ENCODE measurements at places on chromosomes 13 and 19.
A peak's percentile ranks its signal among the peaks of the same experiment; 100 is the strongest.

DNA sequence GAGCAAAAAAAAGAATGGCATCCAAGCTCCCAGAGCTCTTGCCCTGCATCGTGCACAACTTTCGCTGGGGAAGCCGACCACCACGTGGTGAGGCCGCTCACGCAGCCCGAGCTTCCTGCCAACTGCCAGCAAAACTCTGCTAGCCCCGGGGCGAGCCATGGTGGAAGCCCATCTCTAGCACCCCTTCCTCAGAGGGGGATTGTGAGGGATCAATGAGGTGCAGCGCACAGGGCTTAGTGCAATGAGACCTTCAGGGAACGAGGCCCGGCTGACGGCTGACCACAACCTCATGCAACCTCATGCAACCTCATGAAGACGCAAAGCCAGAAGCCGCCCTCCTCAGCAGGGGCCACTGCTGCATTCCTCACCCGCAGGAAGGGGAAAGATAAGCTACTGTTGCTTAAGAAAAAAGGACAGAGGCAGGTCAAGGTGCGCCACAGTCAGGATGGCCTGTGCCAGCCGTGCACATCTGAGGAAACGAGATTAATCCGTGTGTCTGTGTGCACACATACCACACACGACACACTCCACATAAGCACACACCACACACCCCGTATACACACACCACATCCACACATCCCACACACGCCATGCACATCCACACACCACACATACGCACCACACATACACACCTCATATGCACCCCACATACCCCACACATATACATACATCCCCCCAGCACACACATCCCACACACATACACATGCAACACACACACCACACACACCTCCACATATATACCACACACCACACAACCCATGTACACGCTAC lies 9.6 kb downstream of the HSPBP1 start:
- H3K27me3 ChIP-seq, result no peaks in the 10 kb centered on the region
- peak overlapping the region; percentile 1 for H3K4me3 ChIP-seq
- DNase-seq, result peak; percentile 67
- H3K27ac ChIP-seq, result peak overlapping the region; percentile 41
- H3K4me1 ChIP-seq, result peaks cover 19% of the 10 kb centered on the region

DNA sequence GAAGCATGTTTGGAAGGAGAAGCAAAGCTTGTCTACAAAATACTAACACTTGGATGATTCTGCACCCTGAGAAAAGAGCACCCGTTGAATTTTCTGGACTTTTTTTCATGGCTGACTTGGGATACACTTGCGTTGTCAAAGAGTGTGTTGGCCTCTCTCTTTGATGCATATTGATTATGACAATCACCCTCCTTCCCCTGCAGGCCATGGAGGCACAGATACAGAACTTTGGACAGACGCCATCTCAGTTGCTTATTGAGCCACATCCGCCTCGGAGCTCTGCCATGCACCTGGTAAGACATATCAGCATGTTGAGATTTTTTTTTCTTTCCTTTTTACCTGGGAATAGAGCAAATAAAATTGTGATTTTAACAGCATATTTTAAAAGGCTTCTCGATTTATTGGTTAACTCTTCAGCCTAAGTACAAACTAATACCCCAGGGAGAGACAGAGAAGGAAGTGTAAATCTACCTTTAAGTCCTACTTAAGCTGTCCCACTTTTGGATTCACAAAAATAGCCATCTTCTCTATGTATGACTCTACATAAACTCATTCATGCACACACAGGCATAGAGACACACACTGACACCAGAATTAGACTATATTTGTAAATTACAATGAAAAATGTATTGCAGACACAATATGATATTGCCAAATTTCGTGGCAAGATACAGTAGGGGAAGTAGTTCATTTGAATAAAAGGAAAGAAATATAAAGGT lies 169.7 kb upstream of the MAB21L1 start:
- no peak overlapping the region for H3K27ac ChIP-seq
- no peak for DNase-seq
- no peaks in the 10 kb centered on the region for H3K4me1 ChIP-seq
- H3K4me3 ChIP-seq, result no peak overlapping the region
- no peaks in the 10 kb centered on the region for H3K36me3 ChIP-seq

GRCh38 chr19:23771316-23771715 lies 12.6 kb upstream of the ZNF681 start:
- H3K27ac ChIP-seq, result no peak overlapping the region
- no peak overlapping the region for H3K4me3 ChIP-seq
- no peak for DNase-seq
- H3K27me3 ChIP-seq, result no peaks in the 10 kb centered on the region
- peaks cover 68% of the 10 kb centered on the region for H3K36me3 ChIP-seq
- H3K4me1 ChIP-seq, result peaks cover 25% of the 10 kb centered on the region

- no peak overlapping the region for H3K27ac ChIP-seq
- H3K4me3 ChIP-seq, result no peak overlapping the region
- H3K4me1 ChIP-seq, result peaks cover 5% of the 10 kb centered on the region
- no peak for DNase-seq
- no peaks in the 10 kb centered on the region for H3K36me3 ChIP-seq
- H3K27me3 ChIP-seq, result peaks cover 3% of the 10 kb centered on the region
Measured at GRCh38 chr19:36172852-36173251, 20.6 kb upstream of the COX7A1 start.

GRCh38 chr13:32881074-32881776 lies 135.0 kb upstream of the KL start:
- peaks cover 7% of the 10 kb centered on the region for H3K4me1 ChIP-seq
- H3K27me3 ChIP-seq, result peaks cover 34% of the 10 kb centered on the region

- peak; percentile 60 for DNase-seq
- peaks cover 27% of the 10 kb centered on the region for H3K36me3 ChIP-seq
- H3K27ac ChIP-seq, result peak overlapping the region; percentile 73
- H3K4me3 ChIP-seq, result peak overlapping the region; percentile 52
- H3K27me3 ChIP-seq, result no peaks in the 10 kb centered on the region
Measured at GRCh38 chr19:34232566-34233481, 21.5 kb upstream of the GARRE1 start.

- H3K4me1 ChIP-seq, result peaks cover 42% of the 10 kb centered on the region
- no peaks in the 10 kb centered on the region for H3K27me3 ChIP-seq
- peaks cover 52% of the 10 kb centered on the region for H3K36me3 ChIP-seq
- H3K4me3 ChIP-seq, result no peak overlapping the region
Measured at GRCh38 chr19:6817179-6817578, 44.7 kb downstream of the VAV1 start.

- no peak for DNase-seq
- no peak overlapping the region for H3K27ac ChIP-seq
- no peak overlapping the region for H3K4me3 ChIP-seq
- no peaks in the 10 kb centered on the region for H3K36me3 ChIP-seq
- H3K4me1 ChIP-seq, result no peaks in the 10 kb centered on the region
Measured at GRCh38 chr13:87274209-87274819, 396.9 kb upstream of the SLITRK5 start.

DNA sequence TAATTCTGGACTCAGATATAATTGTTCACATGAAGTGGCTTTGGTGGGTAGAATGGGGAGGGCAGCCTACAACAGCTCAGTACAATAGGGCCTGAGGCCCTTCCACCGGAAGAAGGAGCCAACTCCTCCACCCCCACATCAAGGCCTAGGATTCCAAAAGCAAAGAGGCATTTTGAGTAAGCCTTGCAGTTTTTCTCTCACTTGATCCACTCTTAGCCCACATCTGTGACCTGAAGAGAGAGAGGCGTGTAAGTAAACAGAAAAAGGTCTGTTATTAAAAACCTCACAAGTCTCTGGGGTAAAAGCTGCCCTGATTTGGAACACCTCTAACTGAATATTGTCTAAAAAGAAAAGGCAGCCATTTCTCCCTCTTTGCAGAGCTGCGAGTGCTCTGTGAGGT lies 214.1 kb upstream of the KL start:
- no peak for DNase-seq
- no peak overlapping the region for H3K27ac ChIP-seq
- peaks cover 18% of the 10 kb centered on the region for H3K27me3 ChIP-seq
- no peak overlapping the region for H3K4me3 ChIP-seq
- H3K4me1 ChIP-seq, result no peaks in the 10 kb centered on the region

GRCh38 chr13:111186305-111186935 lies 71.3 kb downstream of the ARHGEF7 start:
- DNase-seq, result no peak
- H3K4me3 ChIP-seq, result no peak overlapping the region
- H3K4me1 ChIP-seq, result peaks cover 82% of the 10 kb centered on the region
- peaks cover 38% of the 10 kb centered on the region for H3K36me3 ChIP-seq

GRCh38 chr13:95368998-95369397 lies 67.7 kb upstream of the ABCC4 start:
- DNase-seq, result no peak
- H3K27ac ChIP-seq, result no peak overlapping the region
- no peaks in the 10 kb centered on the region for H3K36me3 ChIP-seq
- H3K27me3 ChIP-seq, result peaks cover 4% of the 10 kb centered on the region
- H3K4me1 ChIP-seq, result no peaks in the 10 kb centered on the region

- no peaks in the 10 kb centered on the region for H3K27me3 ChIP-seq
- H3K4me3 ChIP-seq, result no peak overlapping the region
- H3K4me1 ChIP-seq, result peaks cover 78% of the 10 kb centered on the region
- H3K36me3 ChIP-seq, result peaks cover 24% of the 10 kb centered on the region
Measured at GRCh38 chr13:40615619-40616018, 50.8 kb downstream of the FOXO1 start.

DNA sequence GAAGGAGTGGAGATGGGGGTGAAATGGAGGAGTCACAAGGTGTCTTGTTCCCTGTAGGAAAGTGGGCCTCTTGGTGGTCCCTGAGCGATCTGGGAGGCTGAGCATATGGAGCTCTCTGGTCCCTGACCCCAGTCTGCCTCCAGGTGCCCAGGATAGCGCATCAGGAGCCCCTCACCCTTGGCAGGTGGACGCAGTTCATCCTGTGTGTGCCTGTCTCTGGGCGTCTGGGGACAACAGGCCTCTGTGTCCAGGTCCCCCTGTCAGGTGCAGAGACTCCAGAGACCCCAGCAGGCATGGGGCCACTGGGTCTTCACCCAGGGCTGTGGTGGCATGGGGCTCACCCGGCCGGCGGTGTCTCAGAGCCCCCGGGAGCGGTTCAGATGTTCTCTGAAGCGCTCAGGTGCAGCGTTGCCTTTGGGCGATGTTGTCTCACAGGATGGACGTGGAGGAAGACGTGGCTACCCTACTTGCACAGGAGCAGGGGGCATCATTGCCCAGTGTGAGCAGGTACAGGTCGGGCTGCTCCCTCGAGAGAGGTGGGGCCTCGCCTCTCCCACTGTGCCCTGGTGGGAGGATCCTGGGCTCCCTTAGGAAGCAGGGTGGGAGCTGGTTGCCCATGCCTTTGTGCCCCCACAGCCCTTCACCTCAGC lies 58.1 kb upstream of the TPM4 start:
- H3K27me3 ChIP-seq, result no peaks in the 10 kb centered on the region
- H3K27ac ChIP-seq, result no peak overlapping the region
- no peak overlapping the region for H3K4me3 ChIP-seq
- H3K4me1 ChIP-seq, result no peaks in the 10 kb centered on the region
- H3K36me3 ChIP-seq, result no peaks in the 10 kb centered on the region

GRCh38 chr19:33212436-33213172 lies 13.0 kb downstream of the SLC7A10 start:
- H3K4me1 ChIP-seq, result no peaks in the 10 kb centered on the region
- H3K36me3 ChIP-seq, result no peaks in the 10 kb centered on the region
- no peak for DNase-seq
- H3K27ac ChIP-seq, result no peak overlapping the region

- no peak overlapping the region for H3K4me3 ChIP-seq
- no peak for DNase-seq
- H3K27me3 ChIP-seq, result no peaks in the 10 kb centered on the region
- H3K27ac ChIP-seq, result no peak overlapping the region
- no peaks in the 10 kb centered on the region for H3K4me1 ChIP-seq
- H3K36me3 ChIP-seq, result no peaks in the 10 kb centered on the region
Measured at GRCh38 chr13:30091691-30092090, 215.7 kb downstream of the KATNAL1 start.

DNA sequence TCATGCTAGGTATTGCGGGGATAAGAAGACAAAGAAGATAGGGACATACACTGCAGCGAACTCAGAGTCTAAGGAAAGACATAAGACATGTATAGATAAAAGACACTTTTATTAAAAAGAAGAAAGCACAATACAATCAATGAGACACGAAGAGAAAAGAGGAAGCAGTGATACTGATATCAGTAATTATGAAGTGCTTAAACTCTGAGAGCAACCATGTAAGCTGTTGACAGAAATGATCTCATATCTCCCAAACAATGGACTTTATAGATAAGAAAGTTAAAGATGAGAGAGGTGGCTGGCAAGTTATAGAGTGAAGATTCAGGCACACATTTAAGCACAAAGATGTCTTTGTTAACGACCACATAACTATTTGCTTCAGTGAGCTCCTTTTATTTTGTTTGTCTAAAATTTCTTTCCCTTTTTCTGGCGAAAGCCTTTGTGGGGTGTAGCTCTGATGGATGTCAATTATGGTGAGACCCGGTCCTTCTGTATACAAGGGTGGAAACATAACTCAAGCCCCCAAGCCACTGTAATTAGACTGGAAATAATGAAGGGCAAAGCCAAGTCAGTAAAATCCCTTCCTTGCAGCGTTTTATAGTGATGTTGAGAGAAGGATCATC lies 818.0 kb upstream of the SLC10A2 start:
- DNase-seq, result no peak
- no peaks in the 10 kb centered on the region for H3K36me3 ChIP-seq
- H3K4me3 ChIP-seq, result no peak overlapping the region
- no peaks in the 10 kb centered on the region for H3K4me1 ChIP-seq
- H3K27ac ChIP-seq, result no peak overlapping the region

DNA sequence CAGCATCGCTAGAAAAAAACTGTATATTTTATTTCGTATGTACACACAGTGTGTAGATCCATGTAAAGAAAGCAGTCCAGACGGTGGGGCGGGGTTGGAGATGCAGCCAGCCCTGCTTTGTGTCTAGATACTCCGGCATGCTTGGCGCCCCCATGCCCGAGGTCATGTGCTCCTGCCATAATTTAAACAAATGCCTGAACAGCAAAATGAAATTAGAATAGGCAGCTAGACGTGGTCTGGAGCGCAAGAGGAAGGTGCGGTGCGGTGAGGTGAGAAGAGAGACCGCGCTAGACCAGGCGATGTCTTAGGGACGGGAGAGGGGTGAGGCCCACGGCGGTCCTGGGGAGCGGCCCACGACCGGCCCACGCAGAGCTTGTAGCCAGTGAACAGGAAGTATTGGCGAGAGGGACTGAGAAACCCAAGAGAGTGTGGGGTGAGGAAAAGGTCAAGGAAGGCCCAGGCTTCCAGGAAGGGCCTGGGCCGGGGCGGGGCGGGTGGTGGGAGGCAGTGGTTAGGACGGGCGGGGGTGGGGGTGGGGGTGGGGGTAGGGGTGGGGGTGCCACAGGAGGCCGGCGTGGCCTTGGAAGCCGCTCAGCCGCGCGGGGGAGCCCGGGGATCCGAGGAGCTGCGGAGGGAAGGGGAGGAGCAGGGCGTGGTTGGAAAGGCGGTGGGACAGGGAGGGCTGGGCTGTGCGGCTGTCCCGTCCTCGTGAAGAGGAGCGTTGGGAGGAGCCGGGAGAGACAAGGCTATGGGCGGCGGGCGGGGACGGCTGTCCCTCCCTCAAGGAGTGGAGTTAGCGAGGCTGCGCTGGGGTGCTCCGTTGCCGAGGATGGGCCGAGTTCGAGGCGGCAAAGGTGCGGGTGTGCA lies 254.7 kb upstream of the SGCG start:
- peaks cover 2% of the 10 kb centered on the region for H3K36me3 ChIP-seq
- H3K27ac ChIP-seq, result no peak overlapping the region
- DNase-seq, result no peak
- peaks cover 31% of the 10 kb centered on the region for H3K27me3 ChIP-seq

GRCh38 chr19:46861691-46862502 lies 1.1 kb downstream of the ARHGAP35 start:
- peaks cover 10% of the 10 kb centered on the region for H3K36me3 ChIP-seq
- H3K27me3 ChIP-seq, result no peaks in the 10 kb centered on the region
- H3K4me3 ChIP-seq, result no peak overlapping the region
- no peak overlapping the region for H3K27ac ChIP-seq

Measured in activated CD8-positive, alpha-beta memory T cell treated with anti-CD3 and anti-CD28 coated beads, Interleukin-2, amount 10 ng/mL, durations not matched to agents 7 days and 5 days (primary cell).